Stimulated activated CD8-positive, alpha-beta memory T cell treated with anti-CD3 and anti-CD28 coated beads, Interleukin-4, amount 100 ng/mL, for 4 hours (primary cell): ENCODE measurements at places on chromosomes 13 and 19.

GRCh38 chr19:423691-424466 lies 14.9 kb upstream of the C2CD4C start:
- no peak for DNase-seq

GRCh38 chr13:75879656-75880055 lies 243.5 kb downstream of the LMO7 start:
- DNase-seq, result no peak

DNA sequence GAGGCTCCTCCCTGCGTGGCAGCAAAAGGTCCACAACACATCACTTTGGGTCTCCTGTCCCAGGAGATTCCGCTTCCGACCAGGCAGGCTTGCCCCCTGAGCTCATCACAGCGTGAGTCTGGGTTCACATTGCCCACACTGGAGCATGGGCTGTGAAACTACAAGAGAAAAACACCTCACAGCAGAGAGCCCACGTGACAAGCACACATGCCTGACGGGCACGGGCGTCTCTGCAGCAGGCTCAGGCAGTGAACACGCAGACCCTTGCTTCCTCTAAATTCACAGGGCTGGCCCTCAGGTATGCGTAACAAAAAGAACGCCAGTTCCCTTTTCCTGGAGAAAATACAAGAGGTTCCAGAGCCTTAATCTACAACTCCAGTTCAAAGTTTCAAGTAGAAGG lies 41.9 kb downstream of the RASA3 start:
- DNase-seq, result no peak

- no peak for DNase-seq
Observed at GRCh38 chr13:25347151-25347550, 24.6 kb upstream of the ATP8A2 start.

DNA sequence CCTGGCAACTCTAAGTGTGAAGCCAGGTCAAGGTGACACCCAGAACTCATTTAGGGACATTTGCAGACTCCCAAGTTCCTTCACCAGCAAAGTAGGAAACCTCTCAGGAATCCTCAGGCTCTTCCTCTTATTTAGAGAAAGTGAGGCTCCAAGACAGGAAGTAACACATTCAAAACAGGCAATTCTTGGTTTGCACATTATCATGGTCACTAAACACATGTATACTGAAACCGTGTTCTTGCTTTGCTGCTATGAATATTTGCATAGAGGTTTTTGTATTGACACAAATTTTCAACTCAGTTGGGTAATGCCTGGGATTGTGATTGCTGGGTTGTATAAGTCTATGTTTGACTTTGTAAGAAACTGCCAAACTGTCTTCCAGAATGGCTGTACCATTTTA lies 13.2 kb upstream of the URI1 start:
- no peak for DNase-seq

DNA sequence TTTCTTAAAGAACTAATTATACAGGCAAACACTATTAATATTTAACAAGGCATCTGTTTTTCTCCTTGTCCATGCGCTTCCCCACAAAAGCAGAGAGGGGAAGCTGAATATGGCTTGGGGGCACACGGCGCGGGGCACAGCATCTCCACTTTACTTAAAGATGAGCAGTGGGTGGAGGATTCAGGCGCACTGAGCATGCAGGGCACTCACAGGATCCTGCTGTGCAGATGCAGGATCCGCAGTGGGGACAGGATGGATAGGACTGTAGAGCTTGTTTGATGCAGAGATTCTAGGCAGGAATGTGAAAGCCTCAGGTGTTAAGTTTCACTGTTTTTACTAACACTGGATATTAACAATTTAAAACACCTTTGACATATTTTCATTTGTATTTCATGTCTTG lies 43.3 kb downstream of the ATP11A start:
- no peak for DNase-seq

DNA sequence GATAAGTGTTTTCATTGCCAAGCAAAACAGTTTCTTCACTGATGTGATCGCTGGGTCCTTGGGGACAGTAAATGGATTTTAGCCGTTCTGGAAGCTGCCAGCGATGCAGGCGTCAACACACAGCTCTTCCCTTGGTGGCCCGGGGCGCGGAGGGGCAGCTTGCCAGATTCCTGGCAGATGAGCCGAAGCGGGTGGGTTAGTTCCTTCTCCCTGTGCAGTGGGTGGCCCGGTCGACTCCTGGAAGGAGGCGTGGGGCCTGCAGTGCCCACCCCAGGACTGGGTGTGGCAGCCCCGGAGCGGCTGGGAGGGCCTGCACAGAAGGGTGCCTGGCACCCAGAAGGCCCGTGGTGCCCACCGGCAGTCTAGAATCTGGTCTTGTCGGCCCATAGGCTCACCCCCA lies 69.0 kb downstream of the KDM4B start:
- DNase-seq, result no peak

DNA sequence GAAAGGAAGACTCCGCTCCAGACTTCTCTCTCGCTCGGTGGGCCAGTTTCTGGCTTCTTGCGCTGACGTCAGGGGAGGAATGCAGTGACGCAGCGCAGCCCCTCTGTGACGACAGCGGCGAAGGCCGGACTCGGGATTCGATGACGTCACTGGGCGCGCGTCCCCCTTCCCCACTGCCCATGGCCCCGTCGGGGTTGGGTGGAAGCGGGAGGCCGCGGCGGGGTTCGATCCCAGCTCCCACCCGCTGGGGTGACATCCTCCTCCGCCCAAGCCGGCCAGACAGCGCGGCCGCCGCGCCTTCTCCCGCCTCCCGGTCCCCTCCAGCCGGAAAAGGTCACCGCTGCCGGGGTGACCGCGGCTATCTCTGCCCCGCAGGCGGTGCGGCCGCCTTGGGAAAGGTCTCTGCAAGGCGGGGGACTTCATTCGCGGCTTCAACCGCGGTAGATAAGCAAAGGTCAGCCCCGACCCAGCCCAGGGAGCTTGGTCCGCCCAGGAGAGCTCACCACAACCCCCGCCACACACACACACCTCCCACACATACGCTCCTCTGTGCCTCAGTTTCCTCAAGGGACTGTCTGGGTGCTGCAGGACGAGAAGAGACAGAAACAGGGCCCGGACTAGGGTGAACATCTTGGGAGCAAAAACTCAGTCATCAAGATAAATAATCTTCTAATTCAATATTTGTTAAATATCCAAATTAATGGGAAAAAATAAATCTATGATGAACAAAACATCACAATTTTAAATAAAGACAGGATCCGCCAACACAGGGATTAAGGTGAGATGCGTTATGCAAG lies 844 bp upstream of the RFX1 start:
- no peak for DNase-seq

GRCh38 chr13:106532111-106532929 lies 3.1 kb downstream of the EFNB2 start:
- no peak for DNase-seq

DNA sequence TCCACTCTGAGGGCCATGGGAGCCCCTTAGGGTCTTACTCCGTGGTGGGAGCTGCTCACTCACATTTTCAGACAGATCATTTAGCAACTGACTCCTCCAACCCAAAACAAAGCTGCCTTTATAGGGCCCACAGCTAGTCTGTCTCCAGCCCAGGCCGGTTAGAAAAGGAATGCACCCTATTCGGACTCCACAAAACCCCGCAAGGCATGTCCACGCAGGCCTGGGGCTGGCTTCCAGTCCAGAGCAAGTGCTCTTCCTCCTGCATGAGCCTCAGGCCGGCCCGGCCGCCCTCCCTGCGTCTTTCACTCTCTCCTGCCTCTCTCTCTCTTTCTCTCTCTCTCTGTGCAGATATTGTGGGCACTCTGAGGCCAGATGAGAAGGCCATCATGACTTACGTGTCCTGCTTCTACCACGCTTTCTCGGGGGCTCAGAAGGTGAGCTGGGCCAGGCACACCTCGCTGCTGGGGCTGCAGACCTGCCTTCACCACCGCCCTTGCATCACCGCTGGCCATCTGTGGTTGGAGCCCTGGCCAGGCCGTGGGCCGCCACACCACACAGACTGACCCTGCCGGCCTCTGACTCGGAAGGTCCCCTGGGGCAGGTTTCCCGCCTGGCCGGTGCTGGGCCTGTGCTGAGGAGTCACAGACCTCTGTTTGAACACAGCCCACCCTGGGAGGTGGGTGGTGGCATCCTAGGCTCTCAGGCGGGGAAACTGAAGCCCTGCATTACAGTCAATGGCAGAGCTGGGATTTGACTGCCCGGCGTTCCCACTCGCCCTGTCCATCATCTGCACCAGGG lies 33.1 kb downstream of the CAPN12 start:
- no peak for DNase-seq

GRCh38 chr13:34671137-34671536 lies 270.9 kb upstream of the NBEA start:
- no peak for DNase-seq

- DNase-seq, result no peak
Observed at GRCh38 chr13:102907886-102908515, 62.2 kb downstream of the ERCC5 start.

- DNase-seq, result peak; percentile 29
Observed at GRCh38 chr13:110340812-110341444, 33.8 kb downstream of the COL4A2 start.

- no peak for DNase-seq
Observed at GRCh38 chr13:31860002-31860401, 120.7 kb downstream of the RXFP2 start.

- DNase-seq, result no peak
Observed at GRCh38 chr19:49073514-49074378, 1.2 kb upstream of the KCNA7 start.

DNA sequence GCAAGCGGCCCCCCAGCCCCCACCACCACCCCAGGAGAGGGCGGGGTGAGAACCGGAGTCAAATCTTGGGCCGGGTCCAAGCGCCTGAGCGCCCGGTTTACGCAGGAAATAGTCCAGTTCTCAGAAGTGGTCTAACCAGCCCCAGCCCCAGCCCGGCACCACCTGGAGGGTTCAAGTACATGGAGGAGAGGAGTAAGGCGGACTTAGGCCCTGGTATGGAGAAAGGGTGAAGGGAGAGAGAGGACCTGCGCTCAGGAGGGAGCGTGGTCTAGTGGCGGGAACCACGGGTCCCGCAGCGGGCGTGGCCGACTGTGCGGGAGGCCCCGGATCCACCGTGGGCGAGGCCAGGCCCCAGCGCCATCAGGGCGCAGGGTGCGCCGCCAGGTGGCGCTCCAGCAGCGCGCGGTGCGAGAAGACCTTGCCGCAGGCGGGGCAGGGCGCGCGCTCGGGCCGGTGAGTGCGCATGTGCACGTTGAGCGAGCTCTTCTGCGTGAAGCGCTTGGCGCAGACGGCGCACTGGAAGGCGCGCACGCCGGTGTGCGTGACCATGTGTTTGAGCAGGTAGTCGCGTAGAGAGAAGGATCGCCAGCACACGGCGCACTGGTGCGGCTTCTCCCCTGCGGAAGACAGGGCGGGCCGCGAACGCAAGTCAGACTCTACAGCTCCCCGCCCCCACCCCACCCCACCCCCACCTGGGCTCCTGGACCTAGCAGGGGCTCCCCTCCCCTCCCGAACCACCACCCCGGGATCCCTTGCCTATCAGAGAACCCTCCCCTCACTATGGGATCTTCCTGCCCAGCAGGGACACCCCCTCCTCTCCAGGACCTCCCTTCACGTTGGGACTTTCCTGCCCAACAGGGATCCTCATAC lies 2.1 kb upstream of the SLC27A5 start:
- DNase-seq, result peak; percentile 85

DNA sequence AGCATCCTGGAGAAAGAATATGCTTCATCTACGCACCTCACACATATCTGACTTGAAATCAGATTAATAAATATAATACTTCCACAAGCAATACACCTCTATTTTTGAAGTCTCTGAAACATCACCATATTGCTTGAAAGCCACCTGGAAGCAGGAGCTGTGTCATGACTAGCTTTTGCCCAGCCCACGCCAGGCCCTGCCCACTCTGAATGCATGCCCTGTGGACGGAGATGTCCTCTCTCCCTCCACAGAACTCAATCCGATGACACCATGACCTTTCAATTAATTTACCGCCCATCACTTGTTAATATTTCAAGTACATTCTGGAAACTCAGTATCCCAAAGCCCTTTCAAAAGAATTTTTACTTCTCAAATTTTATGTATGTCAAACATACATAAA lies 108.0 kb downstream of the TBC1D4 start:
- no peak for DNase-seq

DNA sequence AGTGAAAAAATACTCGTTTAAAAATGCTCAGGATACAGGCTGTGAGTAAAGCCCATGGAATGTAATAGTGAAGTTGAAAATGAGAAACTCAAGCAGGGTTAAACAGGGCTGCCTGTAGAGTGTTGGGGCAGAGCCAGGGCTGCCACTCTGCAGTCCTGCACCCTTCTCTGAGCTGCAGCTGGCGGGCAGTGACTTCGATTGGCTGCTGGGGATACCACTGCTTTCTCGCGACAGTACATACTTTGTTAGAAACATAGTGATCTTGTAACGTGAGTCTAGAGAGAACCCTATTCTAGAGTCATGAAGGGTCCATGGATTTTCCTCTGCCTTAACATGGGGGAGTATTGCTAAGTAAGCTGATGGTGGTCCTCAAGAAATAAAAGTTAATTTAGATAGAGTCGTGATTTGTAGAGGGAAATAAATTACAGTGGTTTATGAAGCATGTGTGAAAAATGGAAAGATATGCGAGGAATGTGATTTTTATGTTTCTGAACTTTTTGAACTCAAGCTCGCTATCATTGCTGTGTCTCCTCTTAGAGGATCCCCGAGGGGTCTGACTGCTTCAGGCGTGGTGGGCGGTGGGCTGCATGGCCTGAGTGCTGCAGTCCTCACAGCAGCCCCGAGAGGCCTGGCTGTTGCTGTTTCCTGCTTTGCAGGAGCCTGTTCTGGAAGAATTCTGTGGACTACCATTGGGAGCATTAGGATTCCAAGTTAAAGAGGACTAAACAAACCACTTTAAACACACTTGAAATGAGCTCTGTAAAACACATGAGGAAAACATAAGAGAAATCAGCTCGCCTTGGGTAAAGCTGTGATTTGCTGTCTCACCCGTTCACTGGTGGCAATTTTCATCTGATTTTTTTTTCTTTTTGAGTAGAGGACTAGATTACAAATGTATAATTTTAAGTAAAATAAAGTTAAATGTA lies 95.7 kb downstream of the ARHGEF7 start:
- DNase-seq, result no peak

DNA sequence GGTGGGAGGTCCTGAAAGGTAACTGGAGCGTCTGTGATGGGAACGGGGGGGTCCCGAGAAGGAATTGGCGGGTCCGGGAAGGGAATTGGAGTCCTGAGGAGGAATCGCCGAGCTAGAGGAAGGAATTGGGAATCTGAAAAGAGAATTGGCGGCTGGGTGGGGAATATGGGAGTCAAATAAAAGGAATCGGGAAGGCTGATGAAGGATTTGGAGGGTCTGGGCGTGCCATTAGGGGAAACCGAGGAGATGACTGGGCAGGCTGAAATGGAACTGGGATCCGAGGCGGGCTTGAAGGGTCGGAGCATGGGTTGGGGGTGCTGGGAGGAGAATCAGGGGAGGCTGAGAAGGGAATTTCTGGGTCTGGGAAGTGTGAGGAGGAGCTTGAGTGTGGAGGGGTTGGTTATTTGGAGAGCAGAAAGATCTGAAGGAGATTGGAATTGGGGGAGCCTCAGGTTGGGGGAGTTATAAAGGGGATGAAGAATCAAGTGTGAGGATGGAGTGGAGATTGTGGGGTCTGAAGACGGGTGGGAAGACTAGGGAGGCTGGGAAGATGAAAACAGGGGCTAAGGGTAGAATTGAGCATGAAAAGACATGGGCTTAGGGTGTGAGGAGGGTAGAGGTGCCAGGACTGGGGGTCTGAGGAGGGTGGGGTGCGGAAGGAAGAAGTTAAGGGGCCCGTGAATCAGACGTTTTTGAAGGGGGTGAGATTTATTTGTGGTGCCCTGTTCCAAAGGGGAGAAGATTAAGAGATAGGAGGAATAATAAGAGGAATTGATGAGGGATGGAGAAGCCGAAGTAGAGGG lies 718 bp downstream of the ACTN4 start:
- DNase-seq, result no peak
